ENCODE measurements at places on chromosomes 13 and 19.

GRCh38 chr19:45613926-45614725 is 12.1 kb upstream of the GPR4 start:
- peaks cover 41% of the 10 kb centered on the region for H3K36me3 ChIP-seq
- H3K4me3 ChIP-seq, result peak overlapping the region; percentile 17
- DNase-seq, result no peak
- H3K4me1 ChIP-seq, result peaks cover 15% of the 10 kb centered on the region
- no peaks in the 10 kb centered on the region for H3K27me3 ChIP-seq
- peak overlapping the region; percentile 67 for H3K27ac ChIP-seq

GRCh38 chr19:47058621-47059022 is 10.2 kb upstream of the TMEM160 start:
- H3K36me3 ChIP-seq, result no peaks in the 10 kb centered on the region
- H3K27me3 ChIP-seq, result peaks cover 16% of the 10 kb centered on the region
- H3K4me1 ChIP-seq, result no peaks in the 10 kb centered on the region
- H3K4me3 ChIP-seq, result no peak overlapping the region
- H3K27ac ChIP-seq, result no peak overlapping the region

GRCh38 chr19:50384685-50385535 is 763 bp downstream of the POLD1 start:
- peaks cover 22% of the 10 kb centered on the region for H3K36me3 ChIP-seq
- no peak for DNase-seq
- peak overlapping the region; percentile 95 for H3K27ac ChIP-seq
- peak overlapping the region; percentile 93 for H3K4me3 ChIP-seq
- H3K27me3 ChIP-seq, result no peaks in the 10 kb centered on the region

GRCh38 chr13:21537105-21537504 is 66.9 kb downstream of the MICU2 start:
- H3K27me3 ChIP-seq, result no peaks in the 10 kb centered on the region
- H3K4me3 ChIP-seq, result no peak overlapping the region
- H3K36me3 ChIP-seq, result peaks cover 23% of the 10 kb centered on the region
- H3K4me1 ChIP-seq, result peaks cover 3% of the 10 kb centered on the region
- DNase-seq, result no peak

GRCh38 chr19:34269968-34270621 is 15.7 kb downstream of the GARRE1 start:
- peak overlapping the region; percentile 57 for H3K4me3 ChIP-seq
- peak overlapping the region; percentile 59 for H3K27ac ChIP-seq

- H3K36me3 ChIP-seq, result peaks cover 37% of the 10 kb centered on the region
- no peak for DNase-seq
- H3K27ac ChIP-seq, result no peak overlapping the region
- H3K27me3 ChIP-seq, result no peaks in the 10 kb centered on the region
- H3K4me1 ChIP-seq, result peaks cover 15% of the 10 kb centered on the region
Observed at GRCh38 chr13:75296641-75297040, 185.3 kb downstream of the TBC1D4 start.

- H3K36me3 ChIP-seq, result no peaks in the 10 kb centered on the region
- peaks cover 2% of the 10 kb centered on the region for H3K4me1 ChIP-seq
- no peak for DNase-seq
- H3K27ac ChIP-seq, result no peak overlapping the region
Observed at GRCh38 chr19:35788205-35788960, 13.0 kb downstream of the ARHGAP33 start.

GRCh38 chr13:59962343-59962742 is 201.4 kb downstream of the DIAPH3 start:
- no peak overlapping the region for H3K4me3 ChIP-seq
- no peak for DNase-seq
- H3K4me1 ChIP-seq, result no peaks in the 10 kb centered on the region
- no peaks in the 10 kb centered on the region for H3K27me3 ChIP-seq
- H3K27ac ChIP-seq, result no peak overlapping the region

DNA sequence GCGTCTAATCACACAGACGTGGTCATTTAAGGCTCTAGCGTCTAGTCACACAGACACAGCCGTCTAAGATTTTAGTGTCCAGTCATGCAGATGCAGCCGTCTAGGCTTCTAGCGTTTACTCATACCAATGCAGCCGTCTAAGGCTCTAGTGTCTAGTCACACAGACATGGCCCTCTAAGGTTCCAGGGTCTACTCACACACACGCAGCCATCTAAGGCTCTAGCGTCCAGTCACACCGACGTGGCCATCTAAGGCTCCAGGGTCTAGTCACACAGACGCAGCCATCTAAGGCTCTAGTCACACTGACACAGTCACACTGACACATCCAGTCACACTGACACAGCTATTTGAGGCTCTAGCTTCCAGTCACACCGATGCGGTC is 55.7 kb downstream of the KLF2 start:
- DNase-seq, result peak; percentile 16
- peaks cover 12% of the 10 kb centered on the region for H3K36me3 ChIP-seq
- peaks cover 26% of the 10 kb centered on the region for H3K4me1 ChIP-seq
- H3K4me3 ChIP-seq, result no peak overlapping the region
- no peaks in the 10 kb centered on the region for H3K27me3 ChIP-seq

DNA sequence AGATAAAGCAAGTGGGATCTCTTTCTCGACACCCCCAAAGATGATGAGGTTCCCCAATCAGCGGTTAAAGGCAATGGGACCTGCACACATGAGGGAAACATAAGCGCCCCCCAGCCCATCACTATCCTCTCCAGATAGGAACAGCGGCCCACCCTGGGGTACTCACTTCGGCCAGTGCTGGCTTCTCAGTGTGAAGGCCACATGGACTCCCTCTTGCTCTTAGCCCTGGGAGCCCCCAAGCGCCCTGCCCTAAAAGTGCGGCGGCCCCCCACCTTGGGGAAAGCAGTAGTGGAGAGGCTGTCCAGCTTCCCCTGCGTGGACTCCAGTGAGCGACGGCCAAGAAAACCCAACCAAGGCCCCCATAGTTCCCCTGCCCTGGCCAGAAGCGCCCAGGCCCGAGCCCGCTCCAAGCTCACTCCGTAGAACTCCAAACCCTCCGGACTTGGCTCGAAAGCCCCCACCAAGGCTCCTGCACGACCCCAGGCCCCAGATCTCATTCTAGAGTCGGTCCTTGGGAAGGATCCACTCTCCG is 1.0 kb downstream of the CACNA1A start:
- no peak overlapping the region for H3K27ac ChIP-seq
- no peak overlapping the region for H3K4me3 ChIP-seq
- H3K27me3 ChIP-seq, result peaks cover 52% of the 10 kb centered on the region
- DNase-seq, result no peak
- H3K36me3 ChIP-seq, result no peaks in the 10 kb centered on the region
- H3K4me1 ChIP-seq, result no peaks in the 10 kb centered on the region

- H3K27ac ChIP-seq, result peak overlapping the region; percentile 89
- no peak for DNase-seq
- no peaks in the 10 kb centered on the region for H3K27me3 ChIP-seq
- no peaks in the 10 kb centered on the region for H3K36me3 ChIP-seq
Observed at GRCh38 chr19:2552859-2553258, 76.9 kb downstream of the GADD45B start.

- H3K36me3 ChIP-seq, result peaks cover 2% of the 10 kb centered on the region
- no peak for DNase-seq
- H3K4me3 ChIP-seq, result peak overlapping the region; percentile 73
- peaks cover 43% of the 10 kb centered on the region for H3K4me1 ChIP-seq
Observed at GRCh38 chr19:39677961-39678889, 22.5 kb downstream of the LGALS16 start.

GRCh38 chr13:25114220-25114619 is 18.3 kb downstream of the PABPC3 start:
- peak; percentile 68 for DNase-seq
- H3K36me3 ChIP-seq, result no peaks in the 10 kb centered on the region
- peaks cover 33% of the 10 kb centered on the region for H3K27me3 ChIP-seq
- no peak overlapping the region for H3K27ac ChIP-seq
- no peak overlapping the region for H3K4me3 ChIP-seq
- H3K4me1 ChIP-seq, result peaks cover 5% of the 10 kb centered on the region

- H3K4me1 ChIP-seq, result no peaks in the 10 kb centered on the region
- H3K27me3 ChIP-seq, result no peaks in the 10 kb centered on the region
- DNase-seq, result no peak
Observed at GRCh38 chr13:34347784-34348573, 530.0 kb downstream of the RFC3 start.

- H3K36me3 ChIP-seq, result no peaks in the 10 kb centered on the region
- H3K4me1 ChIP-seq, result no peaks in the 10 kb centered on the region
- H3K27ac ChIP-seq, result no peak overlapping the region
- no peak overlapping the region for H3K4me3 ChIP-seq
- DNase-seq, result no peak
Observed at GRCh38 chr13:71524613-71525304, 342.2 kb downstream of the DACH1 start.

GRCh38 chr19:11580116-11580515 is 2.7 kb upstream of the ACP5 start:
- no peaks in the 10 kb centered on the region for H3K27me3 ChIP-seq
- peaks cover 25% of the 10 kb centered on the region for H3K4me1 ChIP-seq
- peaks cover 5% of the 10 kb centered on the region for H3K36me3 ChIP-seq
- no peak for DNase-seq
- no peak overlapping the region for H3K4me3 ChIP-seq

- H3K4me3 ChIP-seq, result peak within 1 kb of the TSS; percentile 84
- no peaks in the 10 kb centered on the region for H3K27me3 ChIP-seq
- peak; percentile 81 for DNase-seq
- peaks cover 19% of the 10 kb centered on the region for H3K4me1 ChIP-seq
- peak within 1 kb of the TSS; percentile 85 for H3K27ac ChIP-seq
- peaks cover 13% of the 10 kb centered on the region for H3K36me3 ChIP-seq
Observed at GRCh38 chr19:48469289-48469881, at the start of gene CYTH2. TSS of gene CYTH2 (plus strand) at chr19:48469369. CDS start at chr19:48469508, 139 bp downstream.

DNA sequence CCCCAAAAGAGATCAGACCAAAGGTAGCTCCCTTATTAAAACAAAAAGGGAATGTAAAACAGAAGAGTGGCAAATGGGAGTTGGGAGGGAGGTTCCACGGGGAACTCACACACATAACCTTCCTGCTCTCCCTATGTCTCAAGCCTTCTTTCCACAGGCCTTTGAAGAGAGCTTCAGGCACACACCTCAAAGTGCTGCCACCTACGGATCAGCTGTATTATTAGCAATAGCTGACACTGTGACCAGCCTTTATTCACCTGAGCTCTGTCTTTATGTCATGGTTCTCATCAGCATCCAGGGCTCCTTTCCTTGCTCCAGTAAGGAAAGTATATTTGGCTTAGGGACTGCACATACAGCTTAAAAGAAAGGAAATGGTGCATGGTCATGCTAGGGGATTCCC is 11.3 kb downstream of the ZNF571 start:
- H3K27me3 ChIP-seq, result no peaks in the 10 kb centered on the region

GRCh38 chr13:49516467-49516866 is 20.7 kb downstream of the PHF11 start:
- no peak for DNase-seq
- H3K27me3 ChIP-seq, result no peaks in the 10 kb centered on the region
- no peak overlapping the region for H3K4me3 ChIP-seq

- peak overlapping the region; percentile 93 for H3K27ac ChIP-seq
- peaks cover 3% of the 10 kb centered on the region for H3K36me3 ChIP-seq
- peak overlapping the region; percentile 55 for H3K4me3 ChIP-seq
- H3K4me1 ChIP-seq, result peaks cover 66% of the 10 kb centered on the region
Observed at GRCh38 chr13:48156466-48156865, 61.6 kb upstream of the MED4 start.

- peak overlapping the region; percentile 30 for H3K27ac ChIP-seq
- H3K36me3 ChIP-seq, result peaks cover 10% of the 10 kb centered on the region
- peaks cover 12% of the 10 kb centered on the region for H3K4me1 ChIP-seq
Observed at GRCh38 chr13:29571876-29572570, 23.5 kb downstream of the SLC7A1 start.

GRCh38 chr19:30227012-30227621 is 145.1 kb upstream of the ZNF536 start:
- H3K27ac ChIP-seq, result peak overlapping the region; percentile 67
- peaks cover 16% of the 10 kb centered on the region for H3K4me1 ChIP-seq
- H3K36me3 ChIP-seq, result peaks cover 2% of the 10 kb centered on the region
- H3K27me3 ChIP-seq, result peaks cover 71% of the 10 kb centered on the region

DNA sequence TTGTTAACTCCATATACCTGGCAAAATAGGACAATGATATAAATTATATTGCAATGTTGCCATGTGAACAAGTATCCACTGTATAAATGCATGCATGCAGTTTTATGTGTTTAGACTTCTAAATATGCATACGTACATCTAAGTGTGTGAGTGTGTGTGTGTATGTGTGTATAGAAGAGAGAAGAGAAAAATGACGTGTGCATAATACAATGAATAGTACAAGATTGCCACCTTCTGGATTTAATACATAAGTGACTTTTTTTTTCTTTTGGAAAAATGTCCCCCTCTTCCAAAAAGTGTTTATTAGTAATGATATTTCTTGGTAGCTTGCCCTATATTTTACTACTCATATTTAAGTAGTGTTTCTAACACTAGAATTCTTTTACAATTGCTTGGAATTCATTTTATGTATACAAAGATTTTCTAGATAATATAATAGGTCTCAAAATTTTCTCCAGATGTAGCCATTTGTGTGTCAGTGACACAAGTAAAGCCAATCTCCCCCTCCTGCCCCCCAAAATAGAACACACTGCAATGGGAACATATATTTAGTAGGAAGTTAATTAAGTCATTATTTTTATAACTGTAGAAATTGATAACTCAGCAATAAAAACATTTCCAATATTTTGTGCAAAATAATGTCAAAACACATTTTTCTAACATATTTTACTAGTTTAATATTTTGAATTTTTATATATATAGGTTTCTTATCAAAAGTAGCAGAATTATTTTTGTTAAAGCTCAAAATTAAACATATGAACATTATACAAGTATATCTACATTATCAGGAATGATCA is 783.3 kb upstream of the ATXN8OS start:
- H3K4me1 ChIP-seq, result no peaks in the 10 kb centered on the region
- H3K27ac ChIP-seq, result no peak overlapping the region
- no peaks in the 10 kb centered on the region for H3K36me3 ChIP-seq
- DNase-seq, result no peak

- DNase-seq, result peak; percentile 27
- H3K27me3 ChIP-seq, result peaks cover 67% of the 10 kb centered on the region
- H3K4me3 ChIP-seq, result no peak overlapping the region
- no peak overlapping the region for H3K27ac ChIP-seq
Observed at GRCh38 chr13:30906411-30907051, 460 bp downstream of the MEDAG start.

DNA sequence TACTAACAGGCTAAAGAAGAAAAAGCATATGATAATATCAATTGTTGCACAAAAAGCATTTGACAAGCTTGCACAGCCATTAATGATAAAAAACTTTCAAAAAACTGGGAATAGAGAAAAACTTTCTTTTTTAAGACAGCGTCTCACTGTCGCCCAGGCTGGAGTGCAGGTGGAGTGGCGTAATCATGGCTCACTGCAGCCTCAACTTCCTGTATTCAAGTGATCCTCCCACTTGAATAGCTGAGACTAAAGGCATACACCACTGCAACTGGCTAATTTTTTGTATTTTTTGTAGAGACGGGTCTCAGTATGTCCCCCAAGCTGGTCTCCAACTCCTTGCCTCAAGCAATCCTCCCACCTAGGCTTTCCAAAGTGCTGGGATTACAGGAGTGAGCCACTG is 382.8 kb downstream of the TSHZ3 start:
- H3K36me3 ChIP-seq, result no peaks in the 10 kb centered on the region
- no peak for DNase-seq
- no peak overlapping the region for H3K27ac ChIP-seq
- H3K27me3 ChIP-seq, result no peaks in the 10 kb centered on the region
- H3K4me3 ChIP-seq, result no peak overlapping the region
- no peaks in the 10 kb centered on the region for H3K4me1 ChIP-seq

All from activated naive CD8-positive, alpha-beta T cell treated with anti-CD3 and anti-CD28 coated beads, Interleukin-2, amount 10 ng/mL, durations not matched to agents 7 days and 5 days (primary cell).